A549 (cell line): ENCODE measurements at places on chromosomes 3 and 15.

DNA sequence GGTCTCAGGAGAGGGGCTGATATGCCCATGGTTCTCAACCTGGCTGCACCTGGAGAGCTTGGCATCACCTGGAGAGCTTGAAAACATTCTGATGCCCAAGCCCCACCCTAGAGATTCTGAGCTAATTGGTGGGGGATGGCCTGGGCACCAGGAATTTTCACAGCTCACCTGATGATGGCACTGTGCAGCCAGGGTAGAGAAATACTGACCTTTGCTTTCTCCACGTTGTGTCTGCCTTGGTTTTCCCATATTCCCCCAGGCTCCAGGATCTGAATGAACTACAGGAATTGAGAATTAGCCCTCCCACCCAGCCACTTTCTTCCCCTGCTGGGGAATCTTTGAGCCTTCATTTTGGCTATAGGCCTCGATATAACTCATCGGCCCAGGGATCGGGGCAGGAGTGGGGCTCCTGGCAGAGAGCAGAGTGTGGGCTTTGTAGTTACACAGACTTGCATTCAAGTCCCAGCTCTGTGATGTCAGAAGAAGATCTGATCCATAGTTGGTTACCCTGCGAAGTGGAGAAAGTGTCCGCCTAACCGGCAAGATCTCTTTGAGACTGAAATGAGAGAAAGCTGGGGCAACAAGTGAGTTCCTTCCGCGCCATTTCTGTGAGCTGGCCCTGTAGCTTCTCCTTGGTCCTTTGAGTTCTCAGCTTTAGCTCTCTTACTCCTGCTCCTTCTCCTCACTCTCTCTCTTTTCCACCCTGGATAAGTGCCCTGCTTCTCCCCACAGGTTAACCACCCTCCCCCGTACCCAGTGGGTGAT lies 33.1 kb upstream of the UBE2Q2 start:
- peak; percentile 55 for DNase-seq

DNA sequence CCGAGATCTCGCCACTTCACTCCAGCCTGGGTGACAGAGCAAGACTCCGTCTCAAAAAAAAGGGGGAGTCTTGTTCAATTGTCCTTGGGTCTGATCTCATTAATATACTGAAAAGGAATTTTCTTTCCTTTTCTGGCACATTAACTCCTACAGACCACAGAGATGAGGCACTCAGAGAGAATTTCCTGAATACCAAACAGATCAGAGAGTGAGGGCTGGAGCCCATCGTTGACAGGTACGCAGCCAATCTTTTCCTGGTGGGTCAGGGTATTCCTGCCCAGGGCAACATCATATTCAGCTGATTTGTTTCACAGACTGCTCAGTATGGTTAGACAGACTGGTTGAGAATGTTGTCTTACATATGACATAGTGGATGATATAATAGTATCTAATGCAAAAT lies 82.8 kb upstream of the TNFSF10 start:
- no peak for DNase-seq

DNA sequence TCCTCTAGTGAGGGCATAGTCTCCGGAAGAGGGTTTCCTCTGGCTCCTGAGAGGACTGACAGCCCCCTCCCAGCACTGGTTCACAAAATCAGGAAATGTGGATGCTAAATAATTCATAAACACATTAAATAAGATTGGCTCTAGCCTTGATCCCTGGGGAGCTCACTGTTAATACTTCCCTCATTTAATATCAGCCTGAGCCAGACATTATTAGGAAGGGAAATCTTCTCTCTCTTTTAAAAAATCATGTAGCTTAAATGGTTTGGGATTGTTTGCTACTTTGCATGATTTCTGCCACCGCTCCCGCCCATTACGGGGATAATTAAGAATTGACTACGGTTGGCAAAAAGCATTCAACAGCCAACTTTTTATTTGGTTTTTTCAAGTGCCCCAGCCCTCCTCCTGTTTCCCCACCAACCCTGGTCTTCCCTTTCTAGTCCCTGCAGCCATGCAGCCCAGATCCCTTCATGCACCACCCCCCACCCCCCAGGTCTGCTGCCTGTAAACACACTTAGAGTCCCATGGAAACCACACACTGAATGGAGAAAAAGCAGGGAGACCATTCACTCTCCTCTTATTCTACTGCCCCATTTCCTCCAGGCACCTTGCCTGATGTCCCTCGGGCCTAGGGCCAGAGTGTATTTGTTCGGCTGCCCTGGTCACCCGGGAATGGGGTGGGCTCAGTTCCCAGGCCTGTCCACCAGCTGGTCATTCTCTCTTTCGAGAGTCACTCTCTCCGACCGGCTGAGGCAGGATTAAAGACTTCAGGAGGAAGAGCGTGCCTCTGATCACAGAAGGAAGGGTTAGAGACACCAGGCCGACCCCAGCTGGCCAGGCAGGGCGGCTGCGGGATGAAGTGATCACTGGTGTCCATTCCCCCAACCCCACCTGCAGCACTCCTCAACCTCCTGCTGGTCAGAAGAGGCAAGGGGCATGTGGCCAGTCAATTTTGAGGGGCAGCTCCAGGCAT lies 45.1 kb downstream of the SEMA5B start:
- no peak for DNase-seq

DNA sequence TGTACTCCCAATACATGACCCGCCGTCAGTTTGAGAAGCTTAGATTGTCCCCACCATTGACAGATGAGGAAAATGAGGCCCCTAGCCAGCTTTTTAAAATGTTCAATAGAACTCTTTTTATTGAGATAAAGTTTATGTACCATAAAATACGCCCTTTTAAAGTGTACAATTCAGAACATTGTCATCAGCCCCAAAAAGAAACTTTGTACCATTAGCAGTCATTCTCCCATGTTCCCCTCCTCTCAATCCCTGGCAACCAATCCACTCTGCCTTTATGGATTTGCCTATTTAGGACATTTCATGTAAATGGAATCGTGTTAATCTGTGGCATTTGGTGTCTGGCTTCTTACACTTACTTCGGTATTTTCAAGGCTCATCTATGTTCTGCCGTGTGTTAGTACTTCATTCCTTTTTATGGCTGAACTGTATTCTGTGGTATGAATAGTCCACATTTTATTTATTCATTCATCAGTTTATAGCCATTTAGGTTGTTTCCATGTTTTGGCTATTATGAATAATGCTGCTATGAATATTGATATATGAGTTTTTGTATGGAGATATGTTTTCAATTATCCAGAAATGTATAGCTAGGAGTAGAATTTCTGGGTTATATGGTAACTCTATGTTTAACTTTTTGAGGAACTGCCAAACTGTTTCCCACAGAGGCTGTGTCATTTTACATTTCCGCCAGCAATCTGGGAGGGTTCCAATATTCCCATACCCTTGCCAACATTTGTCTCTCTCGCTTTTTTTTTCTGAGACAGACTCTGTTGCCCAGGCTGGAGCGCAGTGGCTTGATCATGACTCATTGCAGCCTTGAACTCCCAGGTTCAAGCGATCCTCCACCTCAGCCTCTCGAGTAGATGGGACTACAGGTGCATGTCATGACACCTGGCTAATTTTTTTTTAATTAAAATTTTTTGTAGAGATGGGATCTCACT lies 15.3 kb upstream of the PTPN23 start:
- DNase-seq = no peak

DNA sequence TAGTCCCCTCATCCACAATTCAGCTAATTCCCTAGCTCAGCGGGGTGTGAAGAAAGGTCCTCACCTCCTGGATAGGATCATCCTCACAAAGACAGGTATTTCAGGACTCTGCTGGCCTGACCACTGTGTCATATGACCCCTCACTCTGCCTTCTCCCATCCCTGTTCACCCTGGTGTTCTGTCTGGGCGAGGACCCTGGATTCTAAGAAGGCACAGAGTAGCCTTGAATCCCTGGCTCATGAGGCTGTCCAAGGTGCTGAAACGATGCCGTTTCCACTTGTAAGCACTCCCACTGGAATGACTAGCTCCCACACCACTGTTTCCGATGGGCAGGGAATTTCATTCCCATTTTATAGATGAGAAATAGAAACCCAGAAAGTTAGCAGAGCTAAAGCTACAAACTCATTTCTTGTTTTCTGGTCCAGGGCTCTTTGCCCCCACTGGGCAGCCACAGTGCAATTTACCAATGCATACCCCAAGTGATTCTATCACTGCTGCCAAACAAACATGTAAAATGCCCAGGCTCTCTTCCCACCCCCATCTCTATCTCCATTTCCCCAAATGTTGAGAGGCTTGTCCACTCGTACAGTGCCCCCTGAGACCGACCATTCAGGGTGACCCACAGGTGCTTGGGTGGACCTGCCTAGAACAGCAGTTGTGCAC lies 83.2 kb downstream of the RAB11A start:
- DNase-seq = peak; percentile 58

GRCh38 chr15:42796955-42797782 lies 60.2 kb upstream of the CDAN1 start:
- no peak for DNase-seq

- DNase-seq = no peak
Measured at GRCh38 chr15:22243440-22244130, 163.3 kb downstream of the OR4M2 start.

- DNase-seq = no peak
Measured at GRCh38 chr3:111976254-111976653, 2.6 kb upstream of the ABHD10 start.

- DNase-seq = no peak
Measured at GRCh38 chr15:87667643-87668042, 588.9 kb downstream of the NTRK3 start.

GRCh38 chr3:177594096-177594495 lies 396.8 kb upstream of the TBL1XR1 start:
- DNase-seq = peak; percentile 66

GRCh38 chr3:178255315-178255714 lies 280.9 kb upstream of the KCNMB2 start:
- DNase-seq = no peak

- no peak for DNase-seq
Measured at GRCh38 chr3:98557324-98558010, 25.7 kb downstream of the GPR15 start.

DNA sequence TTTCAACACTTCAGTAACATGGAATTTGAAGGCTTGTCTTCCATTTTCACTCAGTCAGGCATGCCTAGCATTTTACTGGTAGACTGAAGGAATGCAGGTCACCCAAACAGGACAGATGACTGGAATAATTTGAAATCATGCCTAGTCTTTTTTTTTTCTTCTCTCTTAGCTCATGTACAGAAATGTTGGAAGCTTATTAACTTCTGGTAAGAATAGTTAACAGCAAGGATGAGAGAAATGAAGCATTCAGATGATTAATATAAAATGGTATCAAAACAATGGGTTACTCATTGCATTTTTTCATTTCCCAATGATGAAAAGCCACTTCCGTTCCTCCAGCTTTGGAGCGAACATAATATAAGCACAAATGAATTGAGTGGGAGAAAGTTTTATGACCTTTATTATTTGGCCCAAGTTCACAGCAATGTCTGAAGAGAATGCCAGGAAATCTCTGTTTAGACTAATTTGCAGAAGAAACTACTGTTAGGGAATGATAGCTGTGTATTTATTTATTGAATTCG lies 431.6 kb upstream of the RASGRP1 start:
- DNase-seq = no peak

- no peak for DNase-seq
Measured at GRCh38 chr3:31925271-31925630, 55.8 kb downstream of the OSBPL10 start.

GRCh38 chr15:59367022-59367451 lies 5.6 kb downstream of the MYO1E start:
- DNase-seq = no peak

- DNase-seq = no peak
Measured at GRCh38 chr15:35465783-35466182, 80.2 kb downstream of the DPH6 start.

- no peak for DNase-seq
Measured at GRCh38 chr3:196323691-196324090, 5.7 kb upstream of the DYNLT2B start.

DNA sequence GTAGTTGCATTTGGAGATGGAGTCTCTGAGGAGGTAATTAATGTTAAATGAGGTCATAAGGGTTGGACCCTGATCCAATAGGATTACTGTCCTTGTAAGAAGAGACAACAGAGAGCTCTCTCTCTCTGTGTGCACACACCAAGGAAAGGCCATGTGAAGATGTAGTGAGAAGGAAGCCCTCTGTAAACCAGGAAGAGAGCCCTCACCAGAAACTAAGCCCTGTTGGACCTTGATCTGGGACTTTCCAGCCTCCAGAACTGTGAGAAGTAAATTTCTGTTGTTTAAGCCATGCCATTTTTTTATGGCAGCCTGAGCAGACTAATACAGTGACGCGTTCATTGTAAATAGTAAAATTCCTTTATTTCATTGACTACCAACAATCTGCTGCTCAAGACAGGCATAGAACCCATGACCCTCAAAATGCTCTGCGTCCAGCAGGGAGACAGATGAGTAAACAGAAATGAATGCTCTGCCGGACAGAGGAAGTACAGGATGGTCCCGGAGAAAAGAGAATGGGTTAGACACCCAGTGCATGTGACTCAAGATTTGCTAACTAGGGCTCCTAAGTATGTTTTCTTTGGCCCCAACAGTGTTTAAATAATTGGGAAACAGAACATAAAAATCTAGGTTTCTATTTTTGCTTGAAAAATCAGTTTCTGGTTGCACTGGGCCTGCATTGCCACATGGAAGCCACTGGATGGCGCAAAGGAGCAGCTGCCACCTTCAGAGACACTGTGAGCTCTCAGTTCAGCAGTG lies 37.9 kb upstream of the TNFAIP8L3 start:
- peak; percentile 55 for DNase-seq

DNA sequence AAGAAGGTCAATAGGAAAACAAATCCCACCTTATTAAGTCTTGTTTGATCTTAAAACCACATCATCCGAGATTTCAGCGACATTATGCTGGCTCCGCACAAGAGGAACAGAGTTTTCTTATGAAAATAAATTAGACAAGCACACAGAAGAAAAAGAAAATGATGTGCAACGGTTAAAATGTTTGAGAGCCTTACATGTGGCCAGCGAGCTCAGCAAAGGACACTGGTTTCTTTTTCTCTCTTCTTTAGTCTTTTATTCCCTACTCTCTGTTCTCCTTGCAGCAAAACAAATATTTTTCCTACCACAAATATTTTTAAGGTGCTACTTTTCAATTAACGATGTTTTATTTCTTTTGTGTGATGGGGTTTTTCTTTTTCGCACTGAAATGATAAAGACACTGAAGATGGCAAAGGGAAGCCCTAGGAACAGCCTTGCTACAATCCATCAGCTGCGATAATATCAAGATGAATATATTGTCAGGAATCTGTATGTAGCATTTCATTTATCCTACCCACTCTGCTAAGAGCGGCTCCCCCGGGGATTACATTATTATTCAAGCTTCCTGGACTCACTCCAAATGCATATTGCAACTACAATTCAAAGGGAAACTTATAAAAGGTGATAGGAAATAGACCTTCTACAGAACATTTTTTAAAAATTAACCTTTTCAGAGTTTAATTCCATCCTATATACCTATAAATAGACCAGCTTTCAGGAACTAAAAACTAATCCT lies 72.9 kb downstream of the ANXA2 start:
- DNase-seq = no peak

GRCh38 chr3:63559884-63560283 lies 92.6 kb upstream of the SNTN start:
- no peak for DNase-seq

- no peak for DNase-seq
Measured at GRCh38 chr3:189605717-189606116, 25.5 kb upstream of the TP63 start.

- no peak for DNase-seq
Measured at GRCh38 chr3:85258326-85258725, 299.5 kb downstream of the CADM2 start.
